ENCODE measurements at places on chromosomes 1 and 21.

DNA sequence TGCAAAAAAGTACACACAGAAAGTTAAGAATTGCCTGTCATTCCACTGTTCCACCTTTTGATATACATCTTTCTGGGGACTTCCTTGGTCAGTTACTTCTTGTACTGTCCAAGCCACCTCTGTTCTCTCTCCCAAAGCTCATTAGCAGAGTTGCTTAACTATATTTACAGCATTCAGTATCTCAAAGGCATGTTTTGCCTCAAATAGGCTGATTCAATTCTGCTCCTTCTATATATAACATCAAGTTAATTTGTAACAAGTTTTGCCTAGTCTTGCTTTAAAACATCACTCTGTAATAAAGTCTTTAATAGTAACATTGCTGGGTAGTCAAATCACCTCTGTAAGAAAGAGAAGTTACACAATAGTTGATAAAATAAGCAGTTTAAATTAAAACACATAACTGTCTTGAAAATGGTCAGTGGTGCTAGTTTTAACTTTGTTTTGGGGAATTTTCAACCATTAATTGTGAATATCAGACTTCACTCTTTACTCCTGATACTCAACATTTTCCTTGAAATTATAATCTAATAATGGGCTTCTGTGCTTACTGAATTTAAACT is 35.7 kb downstream of the EDARADD start:
- no peak for DNase-seq

GRCh38 chr1:59020151-59020997 is 236.5 kb upstream of the JUN start:
- no peak for DNase-seq

- no peak for DNase-seq
These were observed 30.3 kb upstream of the H6PD start for GRCh38 chr1:9204156-9204720.

GRCh38 chr1:156751451-156751756 is at the start of gene HDGF:
TSS of gene HDGF (minus strand) at chr1:156751675. CDS start at chr1:156751429, 246 bp downstream.
- no peak for DNase-seq

GRCh38 chr1:226551299-226551698 is 2.7 kb downstream of the STUM start:
- DNase-seq: no peak

DNA sequence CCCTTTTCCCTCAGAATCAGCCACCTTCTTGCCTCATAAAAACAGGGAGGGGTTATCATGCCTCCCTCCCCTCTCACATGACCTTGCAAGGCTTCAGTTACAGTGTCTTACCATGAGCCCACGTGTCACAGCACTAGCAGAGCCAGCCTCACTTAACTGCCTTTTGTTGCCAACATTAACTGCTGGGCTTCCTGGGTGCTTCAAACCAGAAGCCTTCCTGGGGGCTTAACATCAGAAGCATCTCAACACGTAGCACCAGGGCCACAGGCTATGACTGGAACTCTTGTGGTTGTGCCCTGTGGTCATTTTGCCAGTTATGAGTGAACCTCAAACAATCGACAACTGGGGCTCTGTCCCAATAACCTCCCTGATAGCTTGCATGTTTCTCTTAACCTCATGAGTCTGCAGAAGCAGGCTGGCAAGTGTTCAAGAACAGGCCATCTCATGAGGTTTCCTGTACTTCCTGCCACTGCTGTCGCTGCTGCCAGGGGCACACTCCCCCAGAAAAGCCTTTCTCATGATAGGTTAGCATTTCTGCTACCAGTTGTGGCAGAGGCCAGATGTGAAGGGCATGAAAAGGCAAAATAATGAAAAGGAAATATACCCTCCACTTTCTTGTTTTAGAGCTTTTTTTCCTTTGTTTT is 132.2 kb downstream of the GLUL start:
- no peak for DNase-seq

DNA sequence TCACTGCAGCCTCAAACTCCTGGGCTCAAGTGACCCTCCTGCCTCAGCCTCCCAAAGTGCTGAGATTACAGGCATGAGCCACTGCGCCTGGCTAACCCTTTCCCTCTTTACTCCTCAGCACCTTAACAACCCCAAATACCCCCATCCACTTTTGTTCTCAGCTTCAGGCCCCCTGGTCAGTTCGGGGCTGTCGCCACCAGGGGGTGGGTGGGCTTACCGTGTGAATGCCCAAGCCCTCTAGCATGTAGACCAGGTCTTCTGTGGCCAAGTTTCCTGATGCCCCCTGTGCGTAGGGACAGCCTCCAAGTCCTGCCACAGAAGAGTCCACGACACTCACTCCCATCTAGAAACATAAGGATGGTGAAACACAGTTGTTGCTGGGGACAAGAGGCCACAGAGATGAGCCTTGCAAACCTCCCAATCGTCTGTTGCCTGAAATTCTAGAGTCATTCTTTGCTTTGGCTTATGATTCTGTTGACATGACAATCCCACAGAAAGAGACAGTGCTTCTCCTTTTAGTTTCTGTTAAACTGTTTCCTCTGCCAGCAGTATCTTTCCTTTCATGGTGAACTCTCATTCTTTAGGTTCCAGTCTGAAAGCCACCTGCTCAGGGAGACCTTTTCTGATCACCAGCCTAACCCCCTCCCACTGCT is 3.8 kb upstream of the GALE start:
- no peak for DNase-seq

DNA sequence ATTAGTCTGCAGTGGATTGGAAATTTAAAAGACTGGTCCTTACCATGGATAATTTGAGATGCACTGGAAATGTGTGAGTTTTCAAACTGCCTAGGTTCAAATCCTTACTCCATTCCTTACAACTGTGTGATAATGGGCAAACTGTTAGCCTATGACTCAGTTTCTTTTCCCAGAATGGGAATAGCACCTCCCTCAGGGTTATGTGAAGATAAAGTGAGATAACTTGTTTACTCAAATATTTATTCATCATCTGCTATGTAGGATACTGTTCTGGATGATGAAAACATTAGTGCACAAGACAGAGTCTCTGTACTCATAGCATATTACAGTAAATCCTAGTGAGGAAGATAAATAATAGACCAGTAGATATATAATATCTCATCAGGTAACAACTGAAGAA is 28.6 kb downstream of the LRIG2 start:
- DNase-seq: no peak

DNA sequence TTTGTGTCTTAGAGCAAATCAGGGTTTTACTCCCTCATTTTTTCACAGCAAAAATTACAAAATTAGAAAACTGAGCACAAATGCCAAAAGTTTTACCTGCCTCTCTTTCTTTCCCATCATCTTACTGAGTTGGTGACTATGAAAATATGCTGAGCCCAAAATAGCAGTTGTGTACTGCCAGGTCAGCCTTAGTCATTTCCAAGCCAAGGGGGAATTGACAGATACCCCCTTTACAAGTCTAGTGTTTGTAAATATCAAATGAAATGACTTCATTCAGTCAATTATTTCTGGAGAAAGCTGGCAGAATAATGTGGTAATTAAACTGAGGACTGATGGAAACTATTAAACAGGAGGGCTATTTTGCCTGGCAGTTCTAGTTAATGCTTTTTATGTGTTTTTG is 11.4 kb upstream of the GORAB start:
- DNase-seq: no peak

- no peak for DNase-seq
These were observed 4.0 kb downstream of the CLIC4 start for GRCh38 chr1:24749252-24749651.

DNA sequence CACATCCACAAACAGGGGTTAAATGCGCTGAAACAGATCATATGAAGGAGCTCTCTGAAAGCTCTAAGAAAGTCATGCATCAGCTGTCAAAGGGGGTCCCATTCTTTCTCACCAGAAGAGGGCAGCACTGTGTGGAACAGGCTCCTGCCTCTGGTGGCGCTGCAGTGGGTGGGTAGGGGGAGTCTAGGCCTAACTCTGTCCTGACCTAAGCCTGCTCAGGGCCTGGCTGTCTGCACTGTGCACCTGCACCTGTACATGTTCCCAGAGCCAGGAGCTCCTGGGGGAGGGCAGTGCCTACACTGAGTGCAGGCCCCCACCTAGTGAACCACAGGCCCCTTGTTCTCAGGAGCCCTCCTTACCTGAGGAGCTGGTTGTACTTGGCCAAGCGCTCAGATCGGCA is 16.0 kb downstream of the ENO1 start:
- no peak for DNase-seq

- DNase-seq: no peak
These were observed 633 bp upstream of the PPFIA4 start for GRCh38 chr1:203025686-203026030.

DNA sequence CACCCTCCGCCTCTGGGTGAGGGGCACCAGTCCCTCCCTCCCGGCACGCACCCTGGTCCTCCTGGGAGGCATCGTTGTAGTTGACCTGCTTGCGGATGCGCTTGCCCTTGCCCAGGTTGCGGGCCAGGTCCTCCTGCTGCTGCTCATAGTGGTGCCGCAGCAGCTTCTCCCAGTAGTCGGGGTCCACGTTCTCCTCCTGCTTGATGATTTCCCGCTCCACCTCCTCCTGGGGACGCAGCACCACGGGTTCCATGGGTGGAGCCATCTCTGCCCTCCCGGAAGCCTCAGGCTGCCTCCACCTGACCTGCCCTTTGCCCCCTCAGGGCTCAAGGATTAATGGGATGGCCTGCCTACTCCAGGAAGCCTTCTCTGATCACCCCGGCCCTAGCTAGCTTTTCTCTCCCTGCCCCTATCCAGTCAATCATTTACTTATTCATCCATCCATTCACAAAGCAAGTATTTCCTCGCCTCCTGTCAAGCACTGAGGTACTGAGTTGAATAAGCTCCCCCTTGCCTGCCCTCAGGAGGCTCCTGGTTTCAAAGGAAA is 53.5 kb downstream of the CHD5 start:
- no peak for DNase-seq

DNA sequence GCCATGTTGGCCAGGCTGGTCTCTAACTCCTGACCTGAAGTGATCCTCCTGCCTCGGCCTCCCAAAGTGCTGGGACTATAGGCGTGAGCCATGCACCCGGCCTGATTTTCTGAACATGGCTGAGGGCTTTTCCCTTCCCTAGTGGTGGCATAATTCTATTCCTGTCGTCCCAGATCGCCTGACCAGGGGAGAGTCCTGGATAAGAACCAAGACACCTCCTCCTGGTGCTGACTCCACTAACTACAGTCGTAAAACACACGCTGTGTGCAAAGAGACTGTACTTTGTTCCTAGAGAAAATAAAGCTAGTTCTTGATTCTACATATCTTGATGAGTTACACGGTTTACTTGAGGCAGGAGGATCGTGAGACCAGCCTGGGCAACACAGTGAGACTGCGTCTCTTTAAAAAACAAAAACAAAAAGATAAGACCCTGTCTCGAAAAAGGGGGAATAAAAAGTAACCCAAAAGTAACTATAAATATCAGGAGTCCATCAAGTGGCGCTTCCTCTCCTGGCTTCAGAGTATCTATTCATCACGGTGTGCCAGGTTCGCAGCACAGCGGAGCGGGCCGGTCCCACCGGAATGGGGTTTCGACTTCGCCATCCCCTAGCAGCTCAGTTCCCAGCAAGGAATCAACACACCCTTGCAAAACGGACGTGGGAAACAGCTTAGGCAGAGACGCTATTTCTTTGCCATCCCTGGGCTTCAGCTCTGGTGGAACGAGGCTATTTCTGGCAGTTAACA is 973 bp downstream of the SDF4 start:
- DNase-seq: no peak

DNA sequence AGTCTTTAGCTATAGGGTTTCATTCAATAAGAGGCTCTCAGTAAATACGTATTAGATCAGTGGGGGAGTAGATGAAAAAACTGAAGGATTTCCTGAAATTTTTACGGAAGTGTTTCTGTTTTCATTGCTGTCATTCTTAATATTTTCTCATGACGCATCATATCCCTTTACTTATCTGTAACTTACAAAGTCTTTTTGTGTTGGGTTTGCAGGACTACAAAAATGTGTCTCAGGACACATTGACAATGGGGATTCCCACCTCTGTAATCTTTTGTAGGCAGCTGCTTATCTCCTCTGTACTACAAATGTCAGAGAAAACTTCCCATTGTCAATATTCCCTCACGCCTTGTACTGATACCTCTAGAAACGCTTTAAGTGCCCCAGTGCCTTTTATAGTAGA is 35.5 kb downstream of the CRP start:
- no peak for DNase-seq

DNA sequence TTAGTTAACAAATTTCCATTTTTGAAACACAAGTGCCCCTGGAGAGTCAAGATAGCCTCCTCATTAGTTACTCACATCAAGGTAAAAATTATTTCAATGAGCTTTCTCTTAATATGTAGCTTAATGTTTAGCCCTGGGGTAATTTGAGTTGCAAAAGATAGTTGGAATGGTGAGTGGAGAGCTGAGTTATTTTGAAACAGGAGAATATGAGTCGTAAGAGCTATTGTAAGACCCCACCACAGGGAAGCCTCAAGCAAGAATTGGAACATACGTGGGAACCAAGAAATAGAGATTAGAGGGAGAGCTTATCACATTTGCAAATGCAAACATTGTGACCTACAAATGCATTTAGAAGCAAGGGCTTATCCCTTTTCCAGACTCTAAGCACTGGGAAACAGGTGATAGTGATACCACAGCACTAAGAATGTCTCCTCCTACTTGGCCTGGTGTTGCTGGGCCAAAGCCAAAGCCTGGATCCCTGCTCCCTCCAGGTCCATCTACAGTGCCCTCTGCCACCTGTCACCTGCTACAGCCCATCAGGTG is 635.1 kb downstream of the PTPRC start:
- no peak for DNase-seq

DNA sequence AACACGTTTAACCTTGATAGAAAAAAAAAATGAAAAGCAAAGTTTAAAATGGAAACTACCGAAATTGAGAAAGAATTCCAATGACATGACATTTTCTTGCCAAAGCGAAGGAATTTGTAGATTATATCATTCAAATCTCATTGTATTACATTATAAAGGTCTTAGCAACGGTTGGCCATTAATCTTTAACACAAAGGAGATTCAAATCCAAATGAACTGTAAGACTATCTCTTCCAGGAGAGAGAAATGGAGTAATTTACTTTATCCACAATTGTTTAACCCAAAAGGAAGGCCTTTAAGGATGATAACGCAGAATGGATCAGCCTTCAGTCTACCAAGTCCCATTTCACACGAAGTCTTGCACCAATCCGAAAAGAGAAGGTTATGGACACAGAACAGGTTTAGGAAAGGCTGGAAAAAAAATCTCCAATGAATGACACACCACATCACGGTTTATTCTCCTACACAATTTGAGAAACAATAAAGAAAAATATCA is 1.5 kb downstream of the ENAH start:
- DNase-seq: no peak

DNA sequence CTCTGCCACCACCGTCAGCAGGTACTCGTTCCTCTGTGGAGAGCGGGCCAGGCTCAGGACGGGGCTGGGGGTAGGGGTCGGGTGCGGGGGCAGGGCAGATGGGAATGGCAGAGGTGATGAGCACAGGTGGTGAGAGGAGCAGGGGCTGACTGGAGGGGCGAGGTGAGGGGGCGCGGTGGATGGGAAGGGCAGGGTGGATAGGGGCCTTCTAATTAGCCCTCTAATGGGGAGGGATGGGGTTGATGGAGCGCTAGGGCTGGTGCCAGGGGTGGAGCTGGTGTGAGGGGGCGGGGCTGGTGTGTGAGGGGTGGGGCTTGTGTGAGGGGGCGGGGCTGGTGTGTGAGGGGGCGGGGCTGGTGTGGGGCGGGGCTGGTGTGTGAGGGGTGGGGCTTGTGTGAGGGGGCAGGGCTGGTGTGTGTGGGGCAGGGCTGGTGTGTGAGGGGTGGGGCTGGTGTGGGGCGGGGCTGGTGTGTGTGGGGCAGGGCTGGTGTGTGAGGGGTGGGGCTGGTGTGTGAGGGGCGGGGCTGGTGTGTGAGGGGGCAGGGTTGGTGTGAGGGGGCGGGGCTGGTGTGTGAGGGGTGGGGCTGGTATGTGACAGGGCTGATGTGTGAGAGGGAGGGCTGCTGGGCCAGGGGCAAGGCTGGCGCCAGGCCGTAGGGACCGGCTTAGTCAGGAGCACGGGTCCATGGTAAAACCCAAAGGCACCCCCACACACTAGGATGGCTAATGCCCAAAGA is 5.9 kb downstream of the KRTAP10-1 start:
- no peak for DNase-seq
